ENCODE measurements at places on chromosomes 3 and 15.
A peak's percentile ranks its signal among the peaks of the same experiment; 100 is the strongest.

GRCh38 chr3:128322030-128323022 is 144.4 kb downstream of the DNAJB8 start:
- peak; percentile 24 for DNase-seq

GRCh38 chr3:127012091-127012490 is 29.2 kb downstream of the PLXNA1 start:
- no peak for DNase-seq

- no peak for DNase-seq
Measured at GRCh38 chr3:179695672-179696313, 43.0 kb downstream of the USP13 start.

GRCh38 chr15:71060983-71061382 is 54.3 kb upstream of the THSD4 start:
- DNase-seq = peak; percentile 25

GRCh38 chr3:28343144-28343543 is 5.4 kb upstream of the ZCWPW2 start:
- DNase-seq = no peak

GRCh38 chr3:175571096-175571495 is 712.0 kb downstream of the NAALADL2 start:
- no peak for DNase-seq

DNA sequence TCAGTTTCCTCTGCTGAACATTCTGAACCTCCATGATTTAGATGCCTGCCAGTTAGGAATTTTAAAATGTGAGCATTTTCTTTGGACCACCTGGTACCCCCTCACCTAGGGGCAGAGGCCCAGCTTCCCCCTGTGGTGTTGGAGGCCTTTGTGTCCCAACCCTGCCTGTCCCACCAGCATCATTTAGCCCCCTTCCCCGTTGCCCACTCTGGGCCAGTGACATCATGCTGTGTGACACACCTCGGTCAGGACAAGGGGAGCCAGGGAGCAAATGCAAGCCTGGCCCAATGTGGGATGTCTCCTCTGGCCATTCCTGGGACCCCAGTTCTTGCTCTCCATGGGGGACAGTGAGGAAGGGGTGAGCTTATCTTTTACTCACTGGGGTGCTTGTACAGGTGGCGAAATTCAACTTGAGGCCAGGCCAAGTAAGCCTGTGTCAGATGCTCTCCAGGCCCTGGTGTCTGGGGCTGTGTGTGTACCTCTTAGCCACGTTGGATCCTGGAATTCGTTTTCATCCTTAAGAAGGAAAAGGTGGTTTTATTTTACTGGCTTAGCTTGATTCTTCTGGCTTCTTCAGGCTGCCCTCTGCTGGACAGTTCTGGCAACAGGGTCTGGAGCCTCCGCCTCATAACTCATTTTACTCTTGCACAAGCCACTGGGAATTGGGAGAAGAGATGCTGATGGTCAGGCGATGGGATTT is 49.7 kb upstream of the MYZAP start:
- DNase-seq = peak; percentile 76

- DNase-seq = peak; percentile 79
Measured at GRCh38 chr15:77282333-77282732, 137.6 kb downstream of the PEAK1 start.

DNA sequence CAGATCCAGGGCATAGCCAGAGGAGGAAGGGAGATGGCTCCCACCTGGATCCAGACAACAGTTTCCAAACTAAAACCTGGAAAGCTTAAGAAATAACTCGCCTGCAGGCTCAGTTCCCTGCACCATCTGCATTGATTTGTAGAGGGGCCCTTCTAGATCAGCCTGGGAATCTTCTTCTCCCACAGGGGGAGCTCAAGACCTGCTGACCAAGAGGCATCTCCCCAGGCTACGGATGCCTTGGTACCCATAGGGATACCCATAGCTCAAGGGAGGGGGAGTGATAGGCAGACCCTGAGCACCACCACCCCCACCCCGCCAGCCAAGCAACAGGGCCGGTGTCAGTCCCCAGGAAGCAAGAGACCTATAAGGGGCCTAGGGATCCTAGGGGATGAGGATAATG is 28.0 kb upstream of the DCLK3 start:
- DNase-seq = peak; percentile 18

GRCh38 chr3:50605901-50606326 is 5.7 kb downstream of the CISH start:
- no peak for DNase-seq

DNA sequence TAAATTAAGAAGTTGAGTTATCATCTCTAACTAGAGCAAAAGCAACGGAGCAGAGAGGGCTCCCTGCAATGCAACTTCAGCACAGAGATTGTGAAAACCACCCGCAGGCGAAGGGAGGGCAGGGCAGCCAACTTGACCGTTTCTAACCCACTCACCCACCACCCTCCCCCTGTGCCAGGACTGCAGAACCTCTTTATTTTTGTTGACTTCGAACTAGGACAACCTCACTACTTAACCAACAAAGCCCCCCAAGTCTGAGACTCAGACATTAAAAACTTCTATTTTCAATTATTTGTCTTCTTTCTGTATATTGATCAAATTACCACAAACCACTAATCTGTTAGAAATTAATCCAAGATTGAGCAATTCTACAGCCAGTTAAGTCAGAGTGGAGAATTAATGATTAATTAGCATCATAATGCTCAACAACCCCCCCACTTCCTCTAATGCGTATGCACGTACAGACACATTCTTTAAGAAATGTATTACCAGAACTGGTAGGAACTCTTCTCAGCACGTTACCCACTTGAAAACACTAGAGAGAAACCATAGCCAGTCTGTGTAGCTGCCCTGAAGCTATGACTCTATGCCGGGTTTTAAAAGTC is 2.0 kb downstream of the MGLL start:
- peak; percentile 24 for DNase-seq

DNA sequence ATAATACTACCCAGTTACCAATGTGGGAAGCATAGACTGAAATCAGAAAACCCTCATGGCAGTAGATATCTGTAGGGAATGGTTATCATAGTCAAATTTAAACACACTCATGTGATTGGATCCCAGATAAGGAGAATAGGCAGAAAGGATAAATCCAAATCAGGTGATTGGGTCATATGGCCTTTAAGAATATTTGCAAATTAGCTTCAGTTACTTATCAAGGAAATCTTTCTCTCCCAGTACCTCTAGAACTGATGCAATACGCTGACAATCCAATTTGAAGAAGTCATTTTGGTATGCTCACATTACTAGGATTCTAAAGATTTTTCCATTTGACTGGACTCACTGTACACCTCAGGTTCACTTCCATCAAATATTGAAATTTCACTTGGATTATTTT is 87.7 kb upstream of the MNS1 start:
- DNase-seq = no peak

- no peak for DNase-seq
Measured at GRCh38 chr15:39501366-39502081, 79.4 kb upstream of the THBS1 start.

- peak; percentile 21 for DNase-seq
Measured at GRCh38 chr3:57919987-57920386, 88.2 kb upstream of the FLNB start.

- peak; percentile 99 for DNase-seq
Measured at GRCh38 chr3:107987036-107987939, 103.5 kb downstream of the CD47 start.

DNA sequence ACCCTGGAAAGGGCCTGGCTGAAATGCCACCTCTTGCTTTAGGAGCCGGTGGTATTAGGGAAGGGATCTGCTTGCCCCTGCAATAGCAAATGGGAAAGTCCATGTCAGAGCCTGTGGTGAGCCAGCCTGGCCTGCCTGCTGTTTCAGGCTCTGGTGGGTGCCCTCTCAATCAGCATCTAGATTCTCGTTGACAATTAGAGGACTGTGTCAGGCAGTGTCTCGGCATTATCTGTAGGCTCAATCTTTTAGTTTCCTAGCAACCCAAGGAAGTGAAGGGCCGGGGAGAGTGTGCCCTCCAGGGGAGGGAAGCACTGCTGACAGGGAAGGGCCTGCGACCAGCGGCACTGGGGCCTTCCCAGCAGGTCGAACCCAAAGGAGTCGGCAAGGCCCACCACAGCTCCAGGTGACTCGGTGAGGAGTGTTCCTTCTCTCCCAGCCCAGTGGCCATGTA is 42.1 kb downstream of the TLE3 start:
- DNase-seq = no peak

DNA sequence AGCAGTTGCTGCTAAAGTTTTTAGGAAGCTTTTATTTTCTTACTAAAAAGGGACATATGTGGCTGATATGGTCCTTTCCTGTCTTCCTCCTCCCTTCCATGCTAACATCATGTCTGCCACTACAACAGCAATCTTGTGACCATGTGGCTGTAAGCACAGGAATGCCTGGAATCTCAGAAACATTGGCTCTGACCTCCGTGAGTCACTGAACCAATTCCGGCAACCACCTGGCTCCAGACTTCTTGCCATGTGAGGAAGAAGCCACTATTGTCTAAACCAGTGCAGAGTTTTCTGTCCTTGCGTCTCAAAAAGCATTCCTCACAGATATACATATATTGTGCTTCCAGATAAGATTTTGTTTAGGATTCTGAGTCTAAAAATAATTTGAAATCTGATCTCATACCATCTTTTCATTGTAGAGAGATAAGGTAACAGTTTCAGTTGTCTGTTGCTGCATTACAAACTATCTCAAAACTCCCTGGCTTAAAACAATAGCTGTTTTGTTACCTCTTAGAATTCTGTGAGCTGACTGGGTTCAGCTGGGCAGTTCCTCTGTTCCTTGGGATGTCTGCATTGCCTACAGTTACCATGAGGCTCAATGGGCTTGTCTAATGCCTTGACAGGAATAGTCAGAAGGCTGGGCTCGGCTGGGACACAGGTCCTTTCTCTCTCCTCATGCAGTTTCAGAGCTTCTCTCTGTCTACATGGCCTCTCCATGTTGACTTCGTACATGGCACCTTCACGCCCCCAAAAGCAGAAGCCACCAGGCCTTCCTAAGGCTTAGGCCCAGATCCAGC is 77.3 kb upstream of the MAGI1 start:
- peak; percentile 90 for DNase-seq

GRCh38 chr15:26083896-26084295 is 220.8 kb upstream of the ATP10A start:
- no peak for DNase-seq

DNA sequence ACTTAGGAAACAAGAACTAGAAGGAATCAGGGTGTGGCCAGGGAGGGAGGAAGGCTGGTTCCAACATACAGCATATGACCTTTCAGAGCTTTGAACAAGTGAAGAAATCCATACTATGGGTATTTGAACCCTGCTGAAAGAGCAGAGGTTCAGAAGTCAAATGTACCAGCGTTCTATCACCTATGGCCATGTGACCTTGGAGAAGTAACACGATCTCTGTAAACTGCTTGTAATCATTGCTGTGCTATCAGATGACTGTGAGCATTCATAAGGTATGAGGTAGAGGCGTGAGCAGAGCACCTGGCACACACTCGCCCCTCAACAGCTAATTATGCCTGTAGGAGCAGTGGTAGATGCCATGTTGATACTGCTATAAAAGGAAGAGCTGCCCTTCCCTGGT is 55.2 kb downstream of the KLHL6 start:
- no peak for DNase-seq

GRCh38 chr15:69074843-69075224 is 60.3 kb downstream of the NOX5 start:
- DNase-seq = peak; percentile 32

- DNase-seq = peak; percentile 47
Measured at GRCh38 chr3:31979001-31979697, 1.9 kb downstream of the OSBPL10 start.

GRCh38 chr3:61186030-61186429 is 65.2 kb downstream of the FHIT start:
- no peak for DNase-seq

GRCh38 chr15:52104532-52105004 is 8.0 kb downstream of the BCL2L10 start:
- no peak for DNase-seq

DNA sequence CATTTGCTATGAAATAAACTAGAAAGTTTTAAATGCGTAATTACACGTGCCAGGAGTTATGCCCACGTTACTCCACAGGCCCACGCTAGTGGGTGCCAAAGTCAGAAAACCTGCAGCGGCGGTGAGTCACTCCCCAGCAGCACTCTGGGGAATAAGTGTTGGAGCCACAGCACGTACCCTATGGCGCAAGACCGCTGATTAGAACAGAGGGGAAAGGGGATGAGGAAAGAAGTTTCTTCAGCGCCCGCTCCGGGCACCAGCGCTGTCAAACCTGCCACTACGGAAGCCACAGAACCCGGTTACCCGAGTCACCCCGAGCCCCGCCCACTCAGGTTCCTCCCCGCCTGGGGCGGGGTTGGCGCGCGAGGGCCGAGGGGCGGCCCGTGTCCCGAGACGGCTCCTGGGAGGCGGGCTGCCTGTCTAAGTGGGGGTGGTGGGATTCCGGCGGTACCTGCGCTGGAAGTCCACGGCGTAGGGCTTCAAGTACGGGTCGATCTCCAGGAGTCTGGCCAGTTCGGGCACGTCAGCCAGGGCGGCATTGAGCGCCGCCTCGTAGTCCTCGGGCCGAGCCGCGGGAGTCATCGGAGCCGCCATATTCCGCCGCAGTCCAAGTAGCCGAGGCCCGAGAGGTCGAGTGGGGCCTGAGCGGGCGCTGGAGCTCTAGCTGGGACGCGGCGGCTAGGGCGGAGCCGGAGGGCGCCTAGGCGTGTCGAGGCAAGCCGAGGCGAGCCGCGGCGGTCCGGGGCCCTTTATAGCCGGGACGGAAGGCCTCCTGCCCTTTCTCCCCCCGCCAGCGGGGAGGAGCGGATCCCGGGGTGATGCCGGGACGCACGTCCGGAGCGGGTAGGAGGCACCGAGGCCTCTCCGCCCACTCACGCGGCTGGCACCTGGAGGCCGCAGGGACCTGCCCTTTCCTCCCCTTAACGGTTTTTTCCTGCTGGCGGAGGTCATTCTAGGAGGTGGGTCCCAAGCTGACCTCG is at the start of gene GBE1:
Gene GBE1, minus strand, starts transcription at position 722 of the 980 bp plus-strand sequence. Its CDS starts 128 bp downstream, at position 594.
- peak; percentile 97 for DNase-seq

- DNase-seq = no peak
Measured at GRCh38 chr3:132381348-132381944, 35.9 kb upstream of the DNAJC13 start.

DNA sequence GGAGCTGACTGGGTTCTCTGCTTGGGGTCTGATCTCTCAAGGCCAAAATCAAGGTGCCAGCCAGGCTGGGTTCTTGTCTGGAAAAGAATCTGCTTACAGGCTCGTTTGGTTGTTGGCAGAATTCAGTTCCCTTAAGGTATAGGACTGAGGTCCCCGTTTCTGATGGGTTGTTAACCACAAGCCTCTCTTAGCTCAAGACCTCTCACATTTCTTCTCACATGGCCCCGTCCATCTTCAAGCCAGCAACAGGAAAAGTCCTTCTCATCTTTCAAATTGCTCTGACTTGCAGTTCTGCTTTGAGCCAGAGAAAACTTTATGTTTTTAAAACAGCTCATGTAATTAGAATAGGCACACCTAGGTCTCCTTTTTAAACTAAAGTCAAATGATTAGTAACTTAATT is 20.4 kb downstream of the UACA start:
- no peak for DNase-seq

- DNase-seq = peak; percentile 40
Measured at GRCh38 chr3:141876891-141877621, 613 bp downstream of the ATP1B3 start.

DNA sequence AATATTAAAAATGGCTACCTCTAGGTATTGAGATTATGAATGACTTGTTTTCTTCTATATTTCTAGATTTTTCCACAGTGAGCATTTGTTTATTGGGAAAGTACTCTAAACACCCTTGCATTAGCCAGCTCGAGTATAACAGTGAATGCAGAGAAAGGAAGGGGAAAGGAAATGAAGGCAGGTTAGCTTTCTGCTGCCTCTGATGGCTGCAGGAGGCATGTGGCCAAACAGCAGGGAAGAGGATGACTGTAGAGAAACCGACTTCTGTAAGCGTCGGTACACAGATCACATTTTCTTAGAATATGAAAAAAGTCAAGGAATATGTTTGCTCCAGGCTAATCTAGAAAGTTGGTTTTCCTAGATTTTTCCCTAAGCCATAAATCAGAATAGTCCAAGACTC is 19.8 kb downstream of the GNB5 start:
- DNase-seq = peak; percentile 26

Data from amniotic epithelial cell (primary cell).